ENCODE measurements at places on chromosomes 1 and 21. TPM values are rescaled to one million over a fixed set of nuclear protein-coding genes. Genes with fewer than 3 reads are reported as not detected.
A peak's percentile ranks its signal among the peaks of the same experiment; 100 is the strongest.

GRCh38 chr1:31644560-31645273 lies at the start of gene PEF1:
Gene PEF1, minus strand, starts transcription at chr1:31644876. Its CDS starts 12 bp downstream, at chr1:31644864.
- ATAC-seq, result peak; percentile 95

GRCh38 chr21:42413500-42413899 lies 9.8 kb downstream of the UBASH3A start:
- ATAC-seq, result no peak

DNA sequence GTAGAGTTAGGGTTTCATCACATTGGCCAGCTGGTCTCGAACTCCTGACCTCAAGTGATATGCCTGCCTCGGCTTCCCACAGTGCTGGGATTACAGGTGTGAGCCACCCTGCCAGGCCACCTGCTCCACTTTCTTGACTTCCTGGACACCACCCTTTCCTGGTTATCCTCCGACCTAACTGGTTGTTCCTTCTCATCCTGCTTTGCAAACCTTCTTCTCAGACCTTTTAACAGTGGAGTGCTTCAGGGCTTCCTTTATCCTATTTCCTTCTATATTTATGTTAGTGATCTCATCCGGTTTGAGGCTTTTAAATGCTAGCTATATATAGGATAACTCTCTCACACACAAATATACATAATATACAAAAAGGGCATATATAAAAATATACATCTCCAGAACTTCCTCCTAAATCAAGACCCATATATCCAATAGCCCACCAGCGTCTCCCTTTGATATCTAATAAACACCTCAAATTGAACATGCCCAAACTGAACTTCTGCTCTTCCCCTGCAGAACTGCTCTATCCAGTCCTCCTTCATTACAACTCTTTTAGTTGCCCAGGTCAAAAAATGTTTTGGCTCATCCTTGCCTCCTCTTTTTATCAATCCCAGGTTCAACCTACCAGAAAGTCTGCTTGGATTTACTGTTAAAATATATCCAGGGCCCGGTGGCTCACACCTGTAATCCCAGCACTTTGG lies 19.5 kb upstream of the UQCRHL start:
- ATAC-seq, result peak; percentile 35

DNA sequence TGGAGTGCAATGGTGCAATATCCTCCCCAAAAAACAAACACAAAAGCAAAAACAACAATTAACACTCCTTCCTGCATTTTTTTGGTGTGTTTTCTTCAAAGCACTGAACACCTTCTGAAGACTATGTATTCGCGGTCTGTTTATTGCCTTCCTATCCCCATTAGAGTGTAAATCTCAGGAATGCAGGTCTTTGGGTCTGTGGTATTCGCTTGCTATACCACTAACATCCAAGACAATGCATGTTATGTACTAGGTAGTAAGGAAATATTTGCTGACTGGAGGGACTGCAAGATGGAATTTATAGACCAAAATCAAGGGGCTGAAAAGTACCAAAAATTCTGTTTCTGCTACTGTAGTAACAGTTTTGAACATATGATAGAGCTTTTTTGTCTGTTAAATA lies 299.4 kb downstream of the RYR2 start:
- no peak for ATAC-seq

- ATAC-seq, result peak; percentile 76
These were observed 26.2 kb upstream of the SNX27 start for GRCh38 chr1:151585622-151586021.

DNA sequence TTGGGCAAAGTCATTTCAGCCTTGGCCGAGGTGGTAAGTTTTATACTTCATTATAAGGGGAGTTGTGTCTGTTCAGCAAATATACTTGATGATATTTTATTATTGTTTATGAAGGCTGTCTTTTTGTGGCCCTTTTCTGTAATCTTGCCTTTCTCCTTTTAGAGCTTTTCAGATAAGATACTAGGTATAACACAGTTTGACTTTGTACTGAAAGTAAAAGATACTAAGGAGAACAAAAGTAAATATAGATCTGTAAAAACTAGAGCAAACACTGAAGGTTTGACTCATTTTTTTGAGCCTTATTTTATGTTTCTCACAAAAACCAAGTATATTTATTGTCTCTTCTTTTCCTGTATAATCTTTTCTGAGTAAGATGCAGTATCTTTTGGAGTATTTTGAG lies 61.9 kb downstream of the KIF1B start:
- ATAC-seq, result no peak

DNA sequence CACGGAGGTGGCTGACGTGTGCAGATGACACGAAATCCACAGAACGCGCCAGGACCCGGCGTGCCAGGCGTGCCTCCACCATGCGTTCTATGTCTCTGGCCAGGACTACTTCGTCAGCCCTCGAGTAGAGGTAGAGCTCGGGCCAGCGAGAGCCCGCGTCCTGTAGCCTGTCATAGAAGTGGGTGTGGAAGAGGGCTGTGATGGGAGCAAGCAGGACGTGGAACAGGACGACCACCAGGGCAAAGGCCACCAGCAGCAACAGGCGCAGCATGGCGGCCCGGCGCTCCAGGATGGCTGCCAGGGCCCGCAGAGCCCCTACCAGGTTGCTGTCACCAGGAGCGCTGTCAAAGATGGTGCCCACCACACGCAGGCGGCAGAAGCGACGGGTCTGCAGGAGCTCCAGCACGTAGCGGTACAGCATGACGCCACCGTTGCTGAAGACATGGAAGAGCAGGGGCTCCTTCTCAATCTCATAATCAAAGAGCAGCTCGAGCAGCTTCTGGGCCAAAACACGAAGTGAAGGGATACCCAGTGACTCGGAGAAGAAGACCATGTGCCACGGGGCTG lies 19.6 kb downstream of the TMEM53 start:
- no peak for ATAC-seq

DNA sequence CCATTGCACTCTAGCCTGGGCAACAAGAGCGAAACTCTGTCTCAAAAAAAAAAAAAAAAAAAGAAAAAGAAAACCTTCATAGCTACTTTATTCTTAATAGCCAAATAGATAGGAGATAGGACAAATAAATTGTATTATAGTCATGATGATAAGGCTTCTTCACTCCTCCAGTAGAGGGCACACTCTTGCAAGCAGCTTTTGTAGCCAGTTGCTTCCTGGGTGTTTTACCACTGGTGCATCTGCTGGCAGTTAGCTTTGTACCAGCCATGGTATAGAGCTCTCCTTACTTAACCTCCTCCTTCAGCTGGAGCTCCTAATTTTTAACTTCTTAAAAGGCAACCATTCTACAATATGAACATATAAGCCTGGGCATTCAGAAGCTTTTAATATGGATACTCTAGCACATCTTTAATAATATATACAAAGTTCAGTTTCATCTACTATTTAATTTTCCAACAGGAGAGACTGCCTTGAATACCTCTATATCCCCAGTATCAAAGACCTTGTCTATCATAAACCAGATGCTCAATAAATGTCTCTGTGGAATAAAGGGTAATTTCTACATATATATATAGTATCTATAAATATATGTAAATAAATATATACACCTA lies 35.8 kb downstream of the EVI5 start:
- peak; percentile 67 for ATAC-seq

DNA sequence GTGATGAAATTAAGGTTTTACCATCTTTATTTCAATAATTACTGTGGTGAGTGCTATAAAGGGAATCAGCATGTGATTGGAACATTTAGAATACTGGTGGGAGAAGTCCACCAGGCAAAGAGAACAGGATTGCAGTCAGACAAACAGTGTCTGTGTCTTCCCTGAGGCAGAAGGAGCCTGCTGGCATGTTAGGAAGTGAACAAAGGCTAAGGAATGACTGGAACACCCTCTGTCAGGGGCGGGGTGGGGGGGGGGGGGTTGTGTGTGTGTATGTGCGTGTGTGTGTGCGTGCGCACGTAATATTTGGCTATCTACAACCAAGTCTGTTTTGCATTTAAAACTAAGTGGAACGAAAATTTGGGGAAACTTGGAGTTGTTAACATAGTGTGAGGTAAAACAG lies 30.2 kb downstream of the SRRM1 start:
- no peak for ATAC-seq

- ATAC-seq, result no peak
These were observed 497 bp downstream of the FCRLB start for GRCh38 chr1:161721738-161722343.

- peak; percentile 91 for ATAC-seq
These were observed 6.0 kb downstream of the CADM3 start for GRCh38 chr1:159177272-159177907.

DNA sequence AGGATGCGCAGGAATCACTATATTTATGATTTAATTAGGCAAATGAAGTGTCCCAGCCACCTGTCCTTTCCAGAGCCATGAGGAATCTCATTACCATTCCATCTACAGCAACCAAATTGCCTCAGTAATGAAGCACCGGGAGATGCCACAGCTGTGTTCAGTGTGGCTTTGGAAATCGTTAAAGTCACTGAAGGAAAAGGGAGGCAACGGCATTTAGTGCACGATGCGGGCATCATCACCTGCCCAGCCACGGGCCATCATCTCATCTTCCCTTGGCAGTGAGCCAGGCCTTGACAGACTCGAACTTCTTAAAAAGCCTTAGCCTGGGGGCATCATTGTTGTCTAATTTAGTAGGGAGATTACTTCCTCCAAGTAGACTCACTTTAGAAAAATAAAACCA lies 67.8 kb downstream of the CNIH3 start:
- no peak for ATAC-seq

- no peak for ATAC-seq
These were observed 28.5 kb upstream of the PRELP start for GRCh38 chr1:203447151-203447550.

DNA sequence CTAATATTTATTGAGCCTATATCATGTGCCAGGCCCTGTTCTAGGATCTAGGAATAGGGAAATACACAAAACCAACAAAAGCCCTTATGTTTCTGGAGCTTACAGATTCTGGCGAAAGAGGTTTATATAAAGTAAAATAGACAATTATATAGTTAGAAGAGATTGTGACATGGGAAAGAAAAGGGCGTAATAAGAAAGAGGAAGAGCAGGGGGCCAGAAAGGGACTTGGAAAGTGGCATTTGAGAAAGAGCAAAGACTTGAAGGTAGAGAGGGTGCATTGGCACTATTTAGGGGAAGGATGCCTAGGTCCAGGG lies 322.5 kb upstream of the FAM78B start:
- ATAC-seq, result no peak

DNA sequence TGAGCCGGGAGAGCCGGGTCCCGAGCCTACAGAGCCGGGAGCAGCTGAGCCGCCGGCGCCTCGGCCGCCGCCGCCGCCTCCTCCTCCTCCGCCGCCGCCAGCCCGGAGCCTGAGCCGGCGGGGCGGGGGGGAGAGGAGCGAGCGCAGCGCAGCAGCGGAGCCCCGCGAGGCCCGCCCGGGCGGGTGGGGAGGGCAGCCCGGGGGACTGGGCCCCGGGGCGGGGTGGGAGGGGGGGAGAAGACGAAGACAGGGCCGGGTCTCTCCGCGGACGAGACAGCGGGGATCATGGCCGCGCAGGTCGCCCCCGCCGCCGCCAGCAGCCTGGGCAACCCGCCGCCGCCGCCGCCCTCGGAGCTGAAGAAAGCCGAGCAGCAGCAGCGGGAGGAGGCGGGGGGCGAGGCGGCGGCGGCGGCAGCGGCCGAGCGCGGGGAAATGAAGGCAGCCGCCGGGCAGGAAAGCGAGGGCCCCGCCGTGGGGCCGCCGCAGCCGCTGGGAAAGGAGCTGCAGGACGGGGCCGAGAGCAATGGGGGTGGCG lies 371 bp downstream of the ARID1A start:
- no peak for ATAC-seq

DNA sequence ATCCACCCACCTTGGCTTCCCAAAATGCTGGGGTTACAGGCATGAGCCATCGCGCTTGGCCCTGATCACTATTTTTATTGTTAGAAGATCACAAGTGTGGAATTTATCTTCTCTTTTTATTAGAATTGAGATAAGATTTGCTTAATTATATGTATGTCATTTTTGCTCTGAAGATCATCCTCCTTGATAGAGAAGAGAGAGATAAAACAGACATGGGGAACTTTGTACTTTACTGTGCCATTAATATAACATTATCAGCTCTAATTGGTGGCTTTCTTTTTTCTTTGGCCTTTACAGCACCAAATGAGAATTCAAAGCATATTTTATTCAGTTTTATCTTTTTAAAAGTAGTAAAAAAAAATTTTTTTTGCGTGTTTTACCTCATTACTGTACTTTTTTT lies 46.8 kb downstream of the SCP2 start:
- no peak for ATAC-seq

DNA sequence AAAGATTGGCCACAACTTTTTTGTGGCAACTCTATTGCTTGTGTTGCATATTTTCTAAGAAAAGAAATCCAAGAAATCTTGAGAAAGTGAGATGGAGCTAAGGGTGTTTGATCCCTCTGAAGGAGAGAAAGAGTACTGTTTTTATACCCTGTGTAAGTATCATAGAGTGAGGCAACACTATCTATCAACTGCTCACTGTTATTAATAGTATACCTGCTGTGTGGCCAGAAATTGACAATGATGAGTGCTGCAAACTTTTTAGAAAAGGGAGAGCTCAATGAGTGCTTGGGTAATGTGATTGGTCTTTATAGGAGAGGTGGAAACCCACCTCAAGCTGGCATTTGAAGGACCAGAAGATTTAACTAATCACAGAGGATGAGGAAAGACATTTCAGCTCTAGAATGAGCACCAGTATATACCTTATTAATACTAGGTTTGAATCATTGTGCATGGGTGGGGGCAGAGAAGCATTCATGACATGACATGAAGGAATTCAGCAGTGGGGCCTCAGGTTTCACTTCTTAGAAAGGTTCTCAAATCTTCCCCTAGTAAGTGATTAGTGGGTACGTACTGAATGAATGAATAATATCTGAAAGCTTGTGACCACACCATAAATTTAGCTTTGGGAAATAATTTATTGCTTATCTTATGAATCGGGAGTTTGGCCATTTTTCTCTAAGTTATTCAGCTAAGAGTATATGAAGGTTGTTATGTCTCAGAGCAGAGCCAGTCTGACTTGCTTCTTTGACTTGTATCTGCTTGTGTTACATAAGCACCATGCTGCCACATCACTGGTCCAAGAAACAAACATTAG lies 169.2 kb upstream of the SGIP1 start:
- no peak for ATAC-seq

GRCh38 chr1:14373081-14373758 lies 225.3 kb upstream of the KAZN start:
- no peak for ATAC-seq

- no peak for ATAC-seq
These were observed 102.2 kb downstream of the PHTF1 start for GRCh38 chr1:113657126-113657525.

DNA sequence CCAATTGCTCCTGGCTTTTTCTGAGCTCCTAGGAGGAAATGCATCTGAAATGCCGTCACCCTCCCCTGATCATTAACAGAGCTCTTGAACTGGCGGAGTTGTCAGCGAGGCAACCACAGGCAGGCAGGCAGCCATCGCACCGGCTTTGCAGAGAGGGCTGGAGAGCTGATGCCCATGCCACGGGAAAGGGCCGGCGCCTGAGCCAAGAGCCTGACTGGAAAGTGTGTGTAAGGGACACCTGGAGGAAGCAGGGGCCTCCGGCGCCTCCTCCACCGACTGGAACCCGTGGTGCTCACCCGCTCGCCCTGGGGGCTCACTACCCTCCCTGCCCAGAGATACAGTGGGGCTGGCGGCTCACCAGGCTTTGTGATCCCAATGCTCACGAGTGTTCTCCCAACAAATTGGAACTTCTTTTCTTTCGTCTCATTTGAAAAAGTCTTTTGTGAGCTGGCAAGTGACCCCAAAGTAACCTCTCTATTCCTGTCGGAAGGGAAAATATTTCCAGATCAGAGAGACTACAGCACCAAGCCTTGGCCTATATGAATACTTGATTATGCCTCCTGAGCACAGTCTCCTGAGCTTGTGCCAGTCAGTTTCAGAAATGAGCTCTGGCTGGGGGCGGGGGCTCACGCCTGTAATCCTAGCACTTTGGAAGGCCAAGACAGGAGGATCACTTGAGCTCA lies 97.7 kb upstream of the SLC25A33 start:
- no peak for ATAC-seq

ELOA gene
- 35.1 TPM for total RNA-seq

TRPM2 gene
- 1.2 TPM for total RNA-seq

ZNF695 gene
- total RNA-seq, result 1.6 TPM

OBSCN gene
- total RNA-seq, result 9.8 TPM
